T1000 (cell line): ENCODE measurements at places on chromosomes 2 and 18.

- no peak for DNase-seq
Measured at GRCh38 chr2:240655931-240656886, 26.5 kb downstream of the AQP12B start.

- DNase-seq = no peak
Measured at GRCh38 chr2:25068217-25068616, 26.3 kb downstream of the EFR3B start.

GRCh38 chr2:9738535-9739496 lies 104.5 kb upstream of the TAF1B start:
- no peak for DNase-seq

DNA sequence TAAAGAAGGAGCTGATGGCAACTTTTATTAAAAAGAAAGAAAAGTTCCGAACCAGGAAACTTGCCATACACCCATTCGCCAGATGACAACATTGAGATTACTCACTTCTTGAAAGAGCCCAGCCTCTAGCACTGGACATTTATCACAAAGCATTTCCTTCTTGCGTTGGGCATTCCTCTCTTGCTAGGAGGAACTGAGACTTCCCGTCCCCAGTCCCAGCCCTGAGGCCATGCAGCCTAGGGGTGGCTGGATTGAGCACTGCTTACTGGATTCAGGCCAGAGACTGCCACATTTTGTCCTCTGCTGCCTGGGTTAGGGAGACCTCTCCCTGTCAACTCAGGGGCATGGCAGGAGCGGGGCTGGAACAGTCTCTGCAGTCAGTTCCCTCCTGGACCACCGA lies 80.1 kb downstream of the SDC1 start:
- DNase-seq = no peak

GRCh38 chr2:142557391-142557790 lies 320.1 kb upstream of the KYNU start:
- no peak for DNase-seq

GRCh38 chr2:208077276-208077675 lies 47.0 kb downstream of the CRYGD start:
- DNase-seq = no peak
